ENCODE measurements at places on chromosomes 3 and 15.

GRCh38 chr3:6605227-6605626, 255.7 kb upstream of the GRM7 start:
- no peak for DNase-seq

- no peak for DNase-seq
Measured at GRCh38 chr3:13579063-13579462, 30.1 kb downstream of the FBLN2 start.

GRCh38 chr15:83119968-83120581, 12.6 kb downstream of the TM6SF1 start:
- DNase-seq, result no peak

DNA sequence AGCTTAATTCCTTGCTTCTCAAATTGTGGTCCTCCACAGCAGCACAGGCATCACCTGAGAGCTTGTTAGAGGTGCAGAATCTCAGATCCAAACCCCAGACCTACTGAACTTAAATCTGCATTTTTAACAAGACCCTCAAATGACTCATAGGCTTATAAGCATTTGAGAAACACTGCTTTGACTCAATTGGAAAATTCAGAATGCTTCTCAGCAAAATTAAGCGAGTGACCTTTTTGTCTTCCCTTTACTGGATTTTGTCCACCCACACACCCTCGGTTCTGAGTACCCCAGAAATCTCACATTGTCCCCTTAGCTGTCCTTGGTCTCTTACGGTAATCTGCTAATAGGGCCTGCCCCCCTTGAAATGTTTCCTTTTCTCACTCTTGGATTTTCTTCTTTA, 17.9 kb downstream of the CD80 start:
- DNase-seq, result no peak

DNA sequence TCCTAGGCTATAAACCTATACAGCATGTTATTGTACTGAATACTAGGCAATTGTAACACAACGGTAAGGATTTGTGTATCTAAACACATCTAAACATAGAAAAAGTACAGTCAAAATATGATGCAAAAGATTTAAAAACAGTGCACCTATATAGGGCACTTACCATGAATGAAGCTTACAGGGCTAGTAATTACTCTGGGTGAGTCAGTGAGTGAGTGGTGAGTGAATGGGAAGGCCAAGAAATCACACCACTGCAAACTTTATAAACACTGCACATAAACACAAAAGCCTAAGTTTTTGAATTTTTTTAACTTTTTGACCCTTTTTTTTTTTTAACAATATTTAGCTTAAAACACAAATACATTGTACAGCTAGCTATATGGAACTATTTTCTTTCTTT, 204.7 kb upstream of the CTNNB1 start:
- DNase-seq, result no peak

- no peak for DNase-seq
Measured at GRCh38 chr3:12833222-12834161, 7.9 kb downstream of the RPL32 start.

DNA sequence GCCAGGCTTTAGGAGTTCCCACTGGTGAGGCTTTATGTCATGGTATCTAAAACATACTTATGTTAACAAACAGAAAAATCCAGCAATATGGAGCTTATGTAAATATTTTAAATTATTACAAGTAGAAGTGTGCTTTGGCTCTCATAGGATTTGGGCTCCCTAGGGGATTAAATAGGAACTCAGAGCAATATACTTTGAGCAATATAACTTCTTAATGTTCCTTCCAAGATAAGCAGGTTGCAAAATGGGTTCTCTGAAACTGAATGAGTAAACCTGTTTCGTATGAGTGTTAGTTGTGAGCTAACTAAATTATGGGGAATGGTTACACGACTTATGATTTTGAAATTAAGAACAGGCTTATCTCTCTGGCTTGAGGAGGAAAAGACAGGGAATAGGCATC, 366.1 kb upstream of the ZNF385D start:
- no peak for DNase-seq

DNA sequence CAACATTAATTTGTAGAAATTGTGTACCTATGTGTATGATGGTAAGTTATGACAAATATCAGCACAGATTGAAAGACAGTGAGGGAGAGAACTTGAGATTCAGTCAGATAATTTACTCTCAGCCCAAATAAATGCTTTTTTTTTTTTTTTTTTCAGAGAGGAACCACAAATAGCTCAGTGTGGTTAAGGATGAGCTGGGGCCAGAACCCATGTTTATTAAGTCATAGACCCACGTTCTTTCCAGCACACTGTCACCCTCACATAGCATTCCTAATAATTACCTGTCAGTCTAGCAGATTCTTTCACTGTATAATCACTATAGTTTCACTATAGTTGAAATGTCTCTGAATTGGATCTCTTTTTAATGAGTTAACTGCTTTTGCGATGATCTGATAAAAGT, 246.1 kb downstream of the ZIC1 start:
- no peak for DNase-seq

- no peak for DNase-seq
Measured at GRCh38 chr15:64180235-64180824, 17.5 kb upstream of the PPIB start.

DNA sequence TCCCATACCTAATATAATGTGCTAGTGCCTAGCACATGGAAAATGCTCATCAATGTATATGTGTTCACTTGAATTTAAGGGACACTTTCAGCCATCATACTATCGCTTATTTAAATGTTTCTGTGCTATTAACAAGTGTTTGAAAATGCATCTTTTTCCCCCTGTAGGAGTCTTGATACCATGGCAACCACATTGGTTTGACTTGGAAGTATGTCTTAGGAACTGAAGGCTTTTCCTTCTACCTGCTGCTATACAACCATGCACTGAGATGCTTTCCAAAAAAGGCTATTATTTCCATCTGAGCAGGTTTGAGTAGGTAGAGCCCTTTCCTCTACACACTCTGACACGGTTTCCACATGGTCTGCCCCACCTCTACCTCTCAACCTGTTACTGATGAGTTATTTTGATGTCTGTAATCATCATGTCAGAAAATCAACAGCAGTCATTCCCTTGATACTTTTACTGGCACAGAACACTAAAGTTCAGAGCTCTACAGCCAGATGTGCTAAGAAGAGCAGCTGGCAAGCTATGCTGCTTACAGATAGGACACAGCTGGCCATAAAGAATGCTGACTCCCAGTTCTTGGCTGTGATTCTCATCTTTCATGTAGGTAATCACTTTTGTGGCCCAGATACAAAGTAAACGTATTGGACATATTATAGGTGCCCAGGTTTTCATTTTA, 59.3 kb downstream of the RYR3 start:
- DNase-seq, result no peak

GRCh38 chr3:97187771-97188170, 373.4 kb downstream of the EPHA6 start:
- no peak for DNase-seq

DNA sequence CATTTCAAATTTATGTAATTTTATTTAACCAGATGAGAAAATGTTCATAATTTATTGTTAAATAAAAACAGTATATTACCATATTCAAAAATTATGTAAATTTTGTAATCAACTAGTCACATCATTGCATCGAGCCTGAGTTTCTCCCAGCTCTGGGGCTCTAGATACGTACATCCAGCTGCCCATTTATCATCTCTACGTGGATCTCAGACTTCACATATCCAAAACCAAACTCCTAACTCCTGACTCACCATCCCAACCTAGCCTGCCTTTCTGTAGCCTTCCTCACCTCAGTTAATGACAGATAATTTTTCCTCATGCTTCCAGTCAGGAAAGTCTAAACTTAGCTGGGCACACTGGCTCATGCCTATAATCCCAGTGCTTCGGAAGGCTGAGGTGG, 194.8 kb downstream of the SSR3 start:
- DNase-seq, result no peak

- DNase-seq, result no peak
Measured at GRCh38 chr3:154428286-154429206, 1.4 kb downstream of the GPR149 start.

- no peak for DNase-seq
Measured at GRCh38 chr3:153414982-153415381, 253.0 kb downstream of the RAP2B start.

GRCh38 chr3:114060906-114061655, 4.5 kb downstream of the QTRT2 start:
- no peak for DNase-seq

GRCh38 chr15:78023081-78023665, 54.3 kb downstream of the TBC1D2B start:
- no peak for DNase-seq

- DNase-seq, result no peak
Measured at GRCh38 chr15:51030649-51031316, 63.9 kb downstream of the TNFAIP8L3 start.

DNA sequence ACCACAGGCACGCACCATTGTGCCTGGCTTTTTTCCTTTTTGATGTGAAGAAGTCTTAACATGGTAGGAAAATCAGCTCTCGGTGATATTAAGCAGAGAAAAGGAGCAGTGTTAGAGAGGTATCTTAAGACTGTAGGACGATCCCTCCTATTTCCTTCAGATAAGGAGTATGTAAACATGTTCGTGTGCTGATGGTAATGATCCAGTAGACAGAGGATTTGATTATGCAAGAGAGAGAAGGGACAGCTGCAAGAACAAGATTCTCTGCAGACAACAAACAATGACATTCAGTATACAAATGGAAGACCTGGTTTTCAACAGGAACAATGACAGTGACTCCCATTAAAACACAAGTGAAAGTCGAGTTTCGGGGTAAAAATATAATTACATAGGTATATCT, 95.1 kb upstream of the MELTF start:
- DNase-seq, result no peak

- DNase-seq, result no peak
Measured at GRCh38 chr15:31221936-31222515, 104.6 kb upstream of the KLF13 start.

GRCh38 chr3:44996556-44996969, 20.5 kb downstream of the EXOSC7 start:
- DNase-seq, result no peak

GRCh38 chr3:72042397-72043203, 257.7 kb upstream of the PROK2 start:
- DNase-seq, result no peak

- DNase-seq, result no peak
Measured at GRCh38 chr3:36193448-36193847, 186.9 kb upstream of the STAC start.

DNA sequence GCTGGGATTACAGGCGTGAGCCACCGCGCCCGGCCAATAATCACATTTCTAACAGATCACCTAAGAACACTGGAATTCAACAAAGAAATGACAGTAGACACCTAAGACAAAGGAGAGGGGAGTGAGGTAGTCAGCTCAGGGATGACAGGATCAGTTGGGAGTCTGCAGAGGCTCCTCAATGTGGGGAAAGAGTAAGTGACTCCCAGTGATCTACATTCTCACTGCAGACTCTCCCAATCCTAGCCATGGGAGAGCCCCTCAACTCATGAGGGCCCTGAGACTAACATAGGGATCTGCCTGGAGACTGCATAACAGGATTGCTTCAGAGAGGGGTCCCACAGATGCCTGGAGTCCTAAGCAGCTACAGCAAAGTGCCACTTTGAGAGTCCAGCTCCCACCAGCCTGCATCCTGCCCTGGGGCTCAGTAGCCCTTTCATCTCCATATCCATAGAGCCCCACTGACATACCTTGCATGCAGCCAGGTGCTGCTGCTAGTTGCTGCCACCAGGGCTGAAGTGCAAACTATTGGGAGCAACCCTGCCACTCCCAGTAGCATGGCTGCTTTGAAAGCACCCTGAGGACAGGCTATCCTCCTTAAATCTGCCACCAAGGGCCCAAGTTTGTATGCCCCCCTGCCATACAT, 21.8 kb upstream of the PFN2 start:
- no peak for DNase-seq

DNA sequence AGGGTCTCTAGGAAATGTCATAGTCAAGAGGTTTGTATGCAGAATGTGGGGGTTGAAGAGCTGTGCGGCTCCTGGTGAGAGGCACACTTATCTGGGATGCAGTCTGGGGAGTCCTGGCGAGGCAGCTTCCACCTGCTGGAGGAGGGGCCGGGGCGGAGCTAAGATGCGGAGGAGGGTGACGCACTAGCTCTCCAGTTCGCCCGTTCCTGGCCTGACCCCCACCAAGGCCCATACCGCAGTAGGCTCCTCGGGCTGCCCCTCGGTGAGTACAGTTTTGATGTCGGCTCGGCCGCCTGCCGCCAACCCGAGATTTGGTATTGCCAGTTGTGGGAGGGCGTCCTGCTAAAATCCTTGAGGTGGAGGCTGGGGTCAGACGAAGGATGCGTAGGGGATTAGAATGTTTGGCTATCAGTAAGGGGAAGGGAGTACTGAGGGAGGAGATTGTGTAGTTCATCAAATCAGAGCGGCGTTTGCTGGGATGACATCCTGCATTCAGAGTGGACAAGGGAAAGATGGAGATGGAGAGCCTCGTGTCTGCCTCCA, at the start of gene SCG5:
Gene SCG5, plus strand, starts transcription at position 194 of the 543 bp plus-strand sequence. CDS start 1,883 bp downstream, outside the sequence.
- no peak for DNase-seq

- no peak for DNase-seq
Measured at GRCh38 chr15:89184357-89184756, 37.0 kb downstream of the RLBP1 start.

DNA sequence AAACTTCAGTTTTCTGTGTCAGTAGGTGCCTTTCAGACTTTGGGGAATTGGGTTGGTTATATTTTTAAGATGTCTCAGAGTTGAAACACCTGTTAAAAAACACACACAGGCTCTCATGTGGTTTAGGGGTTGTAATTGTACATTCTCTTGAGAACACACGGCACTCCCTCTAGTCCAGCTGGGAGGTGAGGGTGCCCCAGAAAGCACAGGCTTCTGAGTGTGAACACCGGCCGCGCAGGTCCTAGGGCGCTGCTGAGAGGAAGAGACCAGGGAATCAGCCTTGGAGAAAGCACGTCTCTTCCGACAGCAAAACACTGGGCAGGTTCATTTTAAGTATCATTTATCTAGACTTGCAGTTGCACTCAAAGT, 68.0 kb upstream of the RPL35A start:
- DNase-seq, result no peak
